Mucosa of descending colon (tissue), 3 donors: ENCODE measurements at places on chromosomes 3 and 15. TPM values are rescaled to one million over a fixed set of nuclear protein-coding genes. Genes with fewer than 3 reads are reported as not detected.

The ZPLD1 gene
- total RNA-seq, result not detected

The GOLGA8S gene
- total RNA-seq, result 0.38 TPM

The LRRC58 gene
- total RNA-seq, result 10.5 TPM

The RAB6B gene
- 4.1 TPM for total RNA-seq

- no peak for DNase-seq
Observed at GRCh38 chr15:59501597-59501996, 63.6 kb downstream of the FAM81A start.

DNA sequence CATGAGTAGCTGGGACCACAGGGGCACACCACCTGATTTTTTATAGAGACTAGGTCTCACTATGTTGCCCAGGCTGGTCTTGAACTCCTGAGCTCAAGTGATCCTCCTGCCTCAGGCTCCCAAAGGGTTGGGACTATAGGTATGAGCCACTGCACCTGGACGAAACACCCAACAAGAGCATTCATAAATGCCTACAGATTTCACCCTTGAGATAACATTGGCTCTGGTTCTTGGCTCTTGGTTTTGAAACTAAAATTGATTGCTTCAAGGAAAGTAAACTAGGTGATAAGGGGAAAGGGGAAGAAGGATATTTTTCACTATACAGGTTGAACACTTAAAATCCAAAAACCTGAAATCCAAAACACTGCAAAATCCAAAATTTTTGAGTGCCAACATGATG, 10.3 kb downstream of the AP3S2 start:
- no peak for DNase-seq
